Activated naive CD4-positive, alpha-beta T cell (primary cell): ENCODE measurements at places on chromosomes 7 and 10.

DNA sequence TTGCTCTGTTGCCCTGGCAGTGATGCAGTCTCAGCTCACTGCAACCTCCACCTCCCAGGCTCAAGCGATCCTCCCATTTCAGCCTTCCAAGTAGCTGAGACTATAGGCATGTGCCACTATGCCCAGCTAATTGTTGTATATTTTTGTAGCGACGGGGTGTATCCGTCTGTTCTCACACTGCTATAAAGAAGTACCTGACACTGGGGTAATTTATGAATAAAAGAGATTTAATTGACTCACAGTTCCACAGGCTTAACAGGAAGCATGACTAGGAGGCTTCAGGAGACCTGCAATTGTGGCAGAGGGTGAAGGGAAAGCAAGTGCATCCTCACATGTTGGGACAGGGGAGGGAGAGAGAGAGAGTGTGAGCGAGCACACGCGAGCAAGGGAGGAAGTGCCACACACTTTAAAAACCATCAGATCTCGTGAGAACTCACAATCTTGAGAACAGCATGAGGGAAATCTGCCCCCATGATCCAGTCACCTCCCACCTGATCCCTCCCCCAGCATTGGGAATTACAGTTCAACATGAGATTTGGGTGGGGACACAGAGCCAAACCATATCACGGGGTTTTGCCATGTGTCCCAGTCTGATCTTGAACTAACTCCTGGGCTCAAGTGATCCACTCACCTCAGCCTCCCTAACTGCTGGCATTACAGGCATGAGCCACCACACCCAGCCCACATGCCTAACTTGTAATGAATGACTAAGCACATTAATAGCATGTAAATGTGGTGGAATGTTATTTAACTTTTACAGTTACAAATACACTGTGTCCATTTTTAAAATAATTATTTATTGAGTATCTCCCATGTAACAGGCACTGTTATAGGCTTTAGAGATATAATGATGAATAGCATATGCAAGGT, 65.5 kb downstream of the RALA start:
- no peak for DNase-seq

- no peak for DNase-seq
Measured at GRCh38 chr10:131786756-131787605, 113.8 kb upstream of the PPP2R2D start.

DNA sequence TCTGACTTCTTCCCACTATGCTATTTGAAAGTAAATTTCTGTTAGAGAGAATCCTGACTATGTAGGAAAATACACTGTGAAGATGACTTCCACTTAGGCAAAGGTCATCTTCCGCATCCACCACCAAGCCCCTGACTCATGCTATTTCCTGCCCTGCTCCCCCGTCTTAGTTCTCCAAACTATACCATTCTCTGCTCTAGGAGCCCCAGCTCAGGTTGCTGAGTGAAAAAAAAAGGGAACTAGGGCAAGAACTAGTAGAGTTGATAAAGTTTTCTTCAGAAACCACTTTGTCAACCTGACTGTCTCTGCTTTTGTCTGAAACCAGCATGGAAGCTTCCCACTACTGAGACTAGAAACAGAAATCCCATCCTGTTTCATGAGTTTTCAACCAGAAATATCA, 96.9 kb downstream of the EVX1 start:
- no peak for DNase-seq

DNA sequence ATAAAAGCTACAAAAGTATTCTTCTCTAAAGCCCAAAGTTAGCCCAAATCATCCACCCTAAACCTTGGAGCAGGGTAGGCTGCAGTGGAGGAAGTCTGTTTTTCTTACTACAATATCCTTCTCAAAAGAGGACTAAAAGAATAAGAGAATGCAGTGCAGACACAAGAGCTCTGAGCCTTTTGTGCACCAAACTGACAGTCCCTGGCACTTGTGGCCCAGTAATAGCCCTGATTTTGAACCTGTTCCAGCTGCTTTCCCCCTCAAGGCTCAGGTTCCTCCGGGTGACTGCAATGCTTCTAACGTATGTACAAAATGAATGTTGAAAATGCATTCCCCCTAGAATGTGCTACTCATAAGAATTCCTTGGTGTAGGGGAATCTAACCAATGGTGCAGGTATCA, 154.4 kb downstream of the JAZF1 start:
- DNase-seq: no peak

DNA sequence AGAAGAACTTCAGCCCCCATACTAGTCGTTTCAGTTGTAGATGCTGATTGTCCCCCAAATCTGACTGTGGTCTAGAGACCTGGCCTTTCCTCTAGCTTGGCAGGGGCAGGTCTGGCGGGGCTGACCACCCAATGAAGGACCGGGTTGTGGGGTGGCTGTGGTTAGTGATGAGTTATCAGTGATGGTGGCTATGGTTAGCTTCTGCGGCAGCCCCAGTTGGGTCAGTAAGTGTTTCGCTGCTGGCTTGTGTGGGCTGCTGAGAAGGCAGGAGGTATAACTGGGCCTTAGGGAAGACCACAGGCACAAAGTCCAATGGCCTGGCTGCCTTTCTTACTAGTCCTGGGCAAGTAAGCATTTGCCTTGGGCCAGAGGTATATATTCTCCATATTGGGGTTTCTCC, 21.3 kb downstream of the VWA2 start:
- DNase-seq: no peak

DNA sequence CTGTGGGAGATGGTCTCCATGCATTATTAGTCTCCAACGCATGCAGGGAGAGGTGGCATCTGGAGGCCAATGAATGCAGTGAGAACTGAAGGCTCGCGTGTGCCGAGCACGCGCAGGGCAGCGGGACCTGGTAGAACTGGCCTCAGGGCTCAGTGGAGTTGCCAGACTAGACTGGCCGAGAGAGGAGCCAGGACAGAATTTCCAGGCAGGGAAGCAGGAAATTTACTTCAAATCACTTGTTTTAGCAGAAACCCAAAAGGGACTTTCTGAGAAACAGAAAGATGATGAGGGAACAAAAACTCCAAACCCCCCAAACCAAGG, 311.0 kb upstream of the IMMP2L start:
- DNase-seq: no peak

DNA sequence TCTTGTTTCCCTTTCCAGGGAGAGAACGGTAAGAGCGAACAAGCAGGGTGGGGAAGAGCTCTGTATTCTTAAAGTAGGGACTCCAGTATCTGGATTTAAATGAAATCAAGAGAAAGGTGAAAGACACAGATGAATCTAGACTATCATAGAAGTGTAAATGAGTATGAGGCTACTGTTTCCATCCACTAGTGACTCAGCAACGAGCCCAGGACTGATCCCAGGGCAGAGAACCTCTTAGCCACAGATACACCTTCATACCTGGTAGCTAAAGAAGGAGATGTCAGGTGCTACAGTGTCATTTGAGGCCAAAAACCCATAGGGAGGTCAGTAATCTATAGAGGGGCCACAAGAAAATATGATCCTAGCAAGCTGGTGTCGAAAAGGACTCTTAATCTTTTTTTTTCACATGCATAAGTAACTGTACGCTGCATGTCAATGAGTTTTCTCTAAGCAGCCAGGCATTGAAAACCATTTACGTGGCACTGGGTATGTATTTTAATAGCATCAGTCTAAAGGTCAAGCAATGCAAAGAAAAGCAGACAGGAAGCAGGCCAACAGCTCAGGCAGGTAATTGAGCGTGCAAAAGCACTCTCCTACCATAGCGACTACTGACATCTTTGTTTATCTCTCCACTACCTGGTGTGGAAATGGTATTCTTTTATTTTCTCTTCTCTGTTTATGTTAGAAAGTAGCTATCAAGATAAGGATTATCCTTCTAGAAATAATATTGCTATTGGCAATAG, 91.5 kb upstream of the EGR2 start:
- DNase-seq: no peak

DNA sequence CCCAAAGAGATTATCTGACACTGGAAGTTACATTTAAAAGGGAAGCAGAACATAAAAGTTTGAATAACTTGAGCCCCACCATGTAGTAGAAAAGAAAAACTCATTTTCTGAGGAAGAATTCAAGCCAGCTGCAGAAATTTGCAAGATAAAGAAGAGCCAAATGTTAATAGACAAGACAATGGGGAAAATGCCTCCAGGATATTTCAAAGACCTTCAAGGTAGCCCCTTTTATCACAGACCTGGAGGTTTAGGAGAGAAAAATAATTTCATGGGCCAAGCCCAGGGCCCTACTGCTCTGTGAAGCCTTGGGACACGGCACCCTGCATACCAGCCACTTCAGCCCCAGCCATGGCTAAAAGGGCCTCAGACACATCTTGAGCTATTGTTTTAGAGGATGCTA, 18.4 kb upstream of the AKR1C1 start:
- no peak for DNase-seq

GRCh38 chr10:34223658-34224057, 591.4 kb downstream of the PARD3 start:
- no peak for DNase-seq

GRCh38 chr10:63064706-63065105, 68.4 kb upstream of the NRBF2 start:
- no peak for DNase-seq

DNA sequence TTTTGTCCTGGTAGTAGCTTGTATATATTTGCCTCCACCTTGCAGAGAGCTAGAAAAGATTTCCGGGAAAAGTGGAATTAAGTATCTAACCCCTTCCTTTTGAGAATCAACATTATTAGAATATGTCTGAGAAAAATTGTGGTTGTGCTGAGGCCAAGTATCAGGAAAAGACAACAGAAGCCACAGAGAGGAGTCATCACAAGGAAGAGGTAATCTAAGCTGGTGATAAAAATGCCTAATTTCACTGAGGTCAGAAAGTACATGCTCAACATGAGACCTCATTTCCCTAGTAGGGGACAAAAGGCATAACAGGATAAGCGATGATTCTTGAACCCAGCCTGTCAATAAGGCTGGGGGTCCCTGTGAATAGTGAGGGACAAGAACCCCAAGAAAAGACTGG, 97.0 kb upstream of the PDE1C start:
- DNase-seq: no peak

DNA sequence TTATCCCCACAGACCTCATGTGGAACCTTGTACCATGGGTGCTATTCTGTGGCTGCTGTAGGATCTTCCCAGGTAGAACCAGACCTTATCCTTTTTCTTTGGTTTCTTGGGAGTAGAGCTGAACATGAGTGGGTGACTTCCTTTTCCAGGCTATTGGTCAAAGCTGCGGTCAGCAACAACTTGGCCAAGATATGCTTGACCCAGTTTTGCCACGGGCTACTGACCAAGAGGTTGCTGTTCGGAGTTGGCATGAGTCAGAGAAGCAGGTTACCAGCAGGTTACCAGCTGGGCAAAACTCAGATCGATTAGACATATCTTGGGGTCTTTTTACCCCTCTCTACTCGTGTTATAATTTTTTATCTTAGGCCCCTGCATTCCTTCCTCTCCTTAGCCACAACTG, 36.7 kb upstream of the HDAC9 start:
- DNase-seq: no peak

DNA sequence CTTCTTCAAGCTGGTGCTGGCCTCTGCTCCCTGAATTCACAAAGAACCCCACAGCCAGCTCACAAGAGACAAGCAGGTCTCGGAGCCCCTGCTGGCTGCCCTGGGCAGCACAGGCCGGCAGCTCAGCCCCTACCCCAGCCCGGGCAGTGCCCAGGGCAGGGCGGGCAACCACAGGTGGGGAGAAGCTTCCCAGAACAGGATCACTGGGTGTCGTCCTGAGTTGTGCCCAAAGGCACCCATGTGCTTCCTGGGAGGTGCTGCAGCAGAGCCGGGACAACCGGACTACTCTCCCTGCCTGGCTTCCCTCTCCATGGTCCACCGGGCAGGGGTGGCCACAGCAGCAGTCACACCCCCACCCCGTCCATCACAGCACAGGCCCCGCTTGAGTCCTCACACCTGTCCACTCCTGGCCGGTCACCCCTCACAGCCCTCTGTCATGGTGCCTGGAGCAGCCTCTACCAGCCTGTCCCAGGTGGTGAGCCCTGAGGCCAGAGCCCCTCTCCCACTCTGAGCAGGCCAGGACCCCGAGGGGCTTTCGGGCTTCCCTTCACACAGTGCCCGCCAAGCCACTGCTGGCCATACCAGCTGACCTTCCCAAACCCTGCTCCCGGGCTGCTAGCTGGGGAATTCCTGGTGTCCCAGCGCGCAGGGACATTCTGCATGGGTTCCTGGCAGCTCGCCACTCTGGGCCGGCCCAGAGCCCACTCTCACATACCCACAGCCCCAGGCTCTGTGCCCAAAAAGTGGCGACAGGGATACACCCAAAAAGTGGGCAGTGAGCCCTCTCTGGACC, 3.1 kb downstream of the RASGEF1A start:
- no peak for DNase-seq

GRCh38 chr10:95277614-95278013, 13.2 kb downstream of the PDLIM1 start:
- DNase-seq: no peak

- no peak for DNase-seq
Measured at GRCh38 chr10:50522908-50523307, 100.8 kb downstream of the SGMS1 start.

DNA sequence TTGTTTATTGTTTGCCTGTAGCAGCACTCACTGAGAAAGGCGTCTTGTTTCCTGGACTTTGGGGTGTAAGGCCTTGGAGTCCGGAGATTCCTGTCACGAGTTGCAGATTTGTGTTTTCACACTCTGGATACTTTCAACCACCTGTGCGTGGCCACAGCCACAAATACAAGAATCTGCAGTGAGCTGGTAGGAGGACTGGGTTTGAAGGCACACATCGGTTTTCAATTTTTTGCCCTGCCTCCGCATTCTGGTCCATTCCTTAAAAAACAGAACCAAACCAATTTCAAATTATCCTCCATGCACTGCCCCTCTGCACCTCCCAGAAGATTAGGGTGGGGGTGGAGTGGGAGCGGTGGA, 619 bp downstream of the EXOC4 start:
- no peak for DNase-seq

DNA sequence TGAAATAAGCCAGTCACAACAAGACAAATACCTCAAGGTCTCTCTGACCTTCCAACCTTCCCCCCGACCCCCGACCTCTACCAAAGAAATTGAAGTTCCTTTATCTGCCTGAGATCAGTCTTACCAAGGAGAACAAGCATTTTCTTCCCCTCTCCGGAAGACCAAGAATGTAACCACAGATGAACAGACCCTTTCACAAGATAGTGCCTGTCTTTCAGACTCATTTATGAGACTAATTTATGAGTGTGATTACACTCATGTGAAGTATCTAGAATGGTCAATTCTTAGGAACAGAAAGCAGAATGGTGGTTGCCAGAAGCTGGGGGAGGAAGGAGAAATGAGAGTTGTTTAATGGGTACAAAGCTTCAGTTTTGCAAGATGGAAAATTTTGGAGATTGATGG, 108.9 kb upstream of the MKLN1 start:
- DNase-seq: no peak
